Astrocyte (in vitro differentiated cells and primary cell): ENCODE measurements at places on chromosomes 2 and 18.

DNA sequence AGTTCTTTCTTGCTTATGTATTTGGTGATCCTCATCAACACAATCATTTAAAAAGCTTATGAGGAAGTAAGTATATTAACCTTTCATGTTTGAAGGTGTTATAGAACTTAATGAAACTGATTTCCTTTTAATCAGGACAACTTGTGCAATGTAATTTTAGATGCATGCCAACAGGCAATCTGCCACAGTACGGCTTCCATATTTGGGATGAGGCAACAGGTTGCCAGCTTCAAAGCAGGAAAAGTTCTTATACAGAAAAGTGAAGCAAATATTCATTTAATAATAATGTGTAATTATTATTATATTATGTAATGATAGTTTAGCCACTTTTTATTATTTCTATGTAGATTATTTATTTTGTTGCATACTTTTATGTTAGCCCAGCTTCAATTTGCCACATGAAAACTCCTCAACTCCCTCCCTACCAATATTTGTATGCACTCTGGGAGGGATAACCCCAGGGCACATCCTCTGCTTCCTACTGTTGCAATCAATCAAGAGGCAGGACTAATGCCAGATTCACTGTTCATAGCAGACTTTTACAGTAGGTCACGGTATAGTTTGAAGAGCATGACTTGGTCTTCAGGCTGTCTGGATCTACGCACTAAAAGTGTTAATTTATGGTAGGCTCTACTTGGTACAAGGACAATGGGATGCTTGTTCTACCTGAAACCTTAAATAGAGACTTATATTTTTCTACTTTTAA is 277.2 kb downstream of the AGPS start:
- no peaks in the 10 kb centered on the region for H3K27me3 ChIP-seq
- H3K27ac ChIP-seq: no peak overlapping the region
- DNase-seq: no peak
- H3K4me1 ChIP-seq: no peaks in the 10 kb centered on the region

- no peaks in the 10 kb centered on the region for H3K4me1 ChIP-seq
- H3K4me3 ChIP-seq: no peak overlapping the region
- H3K36me3 ChIP-seq: no peaks in the 10 kb centered on the region
- H3K27me3 ChIP-seq: no peaks in the 10 kb centered on the region
- H3K27ac ChIP-seq: no peak overlapping the region
Observed at GRCh38 chr18:43775591-43775990, 498.3 kb upstream of the SYT4 start.

GRCh38 chr2:109208071-109208950 is 79.3 kb downstream of the SH3RF3 start:
- no peak overlapping the region for H3K4me3 ChIP-seq
- peaks cover 11% of the 10 kb centered on the region for H3K27me3 ChIP-seq
- H3K4me1 ChIP-seq: peaks cover 24% of the 10 kb centered on the region
- H3K27ac ChIP-seq: no peak overlapping the region
- DNase-seq: peak; percentile 38

DNA sequence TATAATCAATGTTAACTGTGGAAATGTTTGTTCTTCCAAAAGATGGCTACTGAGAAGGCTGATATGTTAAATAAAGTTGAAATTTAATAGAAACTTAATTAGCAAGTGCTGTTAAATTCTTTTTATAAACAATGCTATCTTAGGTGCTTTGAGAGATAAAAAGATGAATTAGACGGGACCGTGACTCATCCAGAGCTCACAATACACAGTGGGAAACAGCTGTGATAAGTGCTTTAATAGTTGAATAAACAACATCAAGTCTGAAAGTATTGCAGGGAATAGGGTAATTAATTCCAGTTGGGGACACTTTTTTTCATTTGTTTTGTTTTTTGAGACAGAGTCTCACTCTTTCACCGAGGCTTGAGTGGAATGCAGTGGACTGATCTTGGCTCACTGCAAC is 85.5 kb upstream of the DTNA start:
- no peaks in the 10 kb centered on the region for H3K36me3 ChIP-seq
- H3K27ac ChIP-seq: no peak overlapping the region
- peak; percentile 26 for DNase-seq
- no peaks in the 10 kb centered on the region for H3K27me3 ChIP-seq
- no peaks in the 10 kb centered on the region for H3K4me1 ChIP-seq

DNA sequence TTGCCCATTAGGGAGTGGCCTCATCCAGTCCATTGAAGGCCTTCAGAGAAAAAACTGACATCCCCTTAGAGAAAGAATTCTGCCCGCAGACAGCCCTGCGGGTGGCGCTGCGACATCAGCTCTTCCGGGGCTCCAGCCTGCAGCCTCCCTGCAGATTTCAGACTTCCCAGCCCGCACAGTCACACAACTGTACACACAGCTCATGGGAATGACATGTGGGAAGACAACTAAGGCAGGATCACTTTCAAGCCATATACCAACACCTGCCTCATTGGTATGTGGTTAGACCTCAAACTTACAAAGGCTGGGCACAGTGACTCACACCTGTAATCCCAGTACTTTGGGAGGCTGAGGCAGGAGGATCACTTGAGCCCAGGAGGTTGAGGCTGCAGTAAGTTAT is 24.8 kb upstream of the TUBB6 start:
- H3K27ac ChIP-seq: peak overlapping the region; percentile 90
- no peak overlapping the region for H3K4me3 ChIP-seq
- no peaks in the 10 kb centered on the region for H3K36me3 ChIP-seq
- DNase-seq: peak; percentile 69
- peaks cover 55% of the 10 kb centered on the region for H3K4me1 ChIP-seq

DNA sequence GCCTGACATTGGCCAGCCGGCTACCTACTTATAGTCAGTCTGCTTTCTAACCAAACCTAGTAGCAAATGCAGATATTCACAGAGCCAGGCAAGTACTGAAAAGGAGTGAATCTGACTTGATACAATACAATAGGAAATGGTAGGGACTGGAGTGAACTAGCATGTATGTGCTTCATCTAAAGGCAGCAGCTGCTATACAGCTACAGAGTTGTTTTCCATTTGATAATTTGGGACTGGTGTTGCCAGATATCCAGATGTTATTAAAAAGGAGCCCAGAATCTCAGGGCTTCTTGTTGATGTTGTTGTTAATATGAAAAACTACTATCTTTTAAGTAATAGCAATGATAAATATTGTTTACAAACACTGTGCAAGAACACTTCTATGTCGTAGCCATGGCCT is 159.4 kb downstream of the BABAM2 start:
- no peak overlapping the region for H3K27ac ChIP-seq
- H3K4me1 ChIP-seq: peaks cover 17% of the 10 kb centered on the region
- no peak for DNase-seq
- no peaks in the 10 kb centered on the region for H3K36me3 ChIP-seq
- no peak overlapping the region for H3K4me3 ChIP-seq

DNA sequence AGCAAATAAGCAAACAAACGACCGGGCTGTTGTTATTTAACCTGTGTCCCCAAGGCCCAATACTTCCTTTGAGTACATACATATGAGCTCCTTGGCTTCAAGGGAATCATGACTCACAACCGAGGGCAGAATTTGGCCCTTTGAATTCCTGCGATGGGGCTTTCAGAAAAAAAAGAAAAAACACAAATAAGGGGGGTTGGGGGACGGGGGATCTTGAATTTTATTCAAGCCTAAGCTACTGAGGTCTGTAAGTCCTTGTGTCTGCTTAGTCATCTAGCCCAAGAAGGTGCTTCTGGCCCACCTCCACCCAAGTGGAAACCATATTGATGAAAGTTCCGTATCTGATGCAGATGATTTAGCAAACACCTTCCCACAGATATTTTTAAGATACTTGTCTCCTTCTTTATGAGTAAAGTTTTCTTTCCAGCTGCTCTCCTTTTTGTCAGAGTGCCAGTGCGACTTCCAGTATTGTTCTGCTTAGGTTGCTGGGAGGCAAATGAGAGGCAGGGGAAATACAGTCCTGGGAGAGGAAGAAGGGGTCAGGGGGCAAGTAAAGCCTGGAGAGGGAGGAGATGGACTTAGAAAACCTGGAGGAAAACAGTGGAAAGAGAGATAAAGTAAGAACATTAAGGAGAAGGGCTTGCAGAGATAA is 169.6 kb downstream of the ZEB2 start:
- no peaks in the 10 kb centered on the region for H3K27me3 ChIP-seq
- peak overlapping the region; percentile 44 for H3K27ac ChIP-seq

DNA sequence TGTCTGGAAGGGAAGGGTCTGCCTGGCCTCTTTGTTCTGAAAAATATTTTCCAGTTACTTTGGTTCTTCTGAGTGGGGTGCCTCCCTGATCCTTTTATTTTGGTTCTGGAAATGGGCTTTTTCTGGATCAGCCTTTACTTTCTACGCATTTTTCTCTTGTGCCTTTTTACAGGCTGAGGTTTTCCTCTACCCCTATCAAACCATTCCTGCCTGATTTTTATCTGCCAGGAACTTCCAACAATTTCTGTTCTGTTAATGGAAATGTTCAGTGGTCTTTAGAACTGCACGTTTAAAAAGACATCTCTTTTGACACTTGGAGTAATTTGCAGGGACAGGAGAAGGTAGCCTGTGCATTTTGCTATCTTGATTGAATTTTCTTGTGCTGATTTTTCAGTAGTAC is 113.8 kb downstream of the ARHGAP28 start:
- no peak overlapping the region for H3K4me3 ChIP-seq
- H3K27me3 ChIP-seq: no peaks in the 10 kb centered on the region
- no peak for DNase-seq
- H3K4me1 ChIP-seq: no peaks in the 10 kb centered on the region
- H3K36me3 ChIP-seq: no peaks in the 10 kb centered on the region
- H3K27ac ChIP-seq: no peak overlapping the region

GRCh38 chr2:26119521-26119920 is 53.4 kb upstream of the GAREM2 start:
- no peaks in the 10 kb centered on the region for H3K27me3 ChIP-seq
- no peak overlapping the region for H3K4me3 ChIP-seq
- H3K36me3 ChIP-seq: peaks cover 6% of the 10 kb centered on the region

- no peaks in the 10 kb centered on the region for H3K4me1 ChIP-seq
- H3K36me3 ChIP-seq: no peaks in the 10 kb centered on the region
- no peaks in the 10 kb centered on the region for H3K27me3 ChIP-seq
Observed at GRCh38 chr2:119468154-119468955, 36.7 kb downstream of the TMEM37 start.

DNA sequence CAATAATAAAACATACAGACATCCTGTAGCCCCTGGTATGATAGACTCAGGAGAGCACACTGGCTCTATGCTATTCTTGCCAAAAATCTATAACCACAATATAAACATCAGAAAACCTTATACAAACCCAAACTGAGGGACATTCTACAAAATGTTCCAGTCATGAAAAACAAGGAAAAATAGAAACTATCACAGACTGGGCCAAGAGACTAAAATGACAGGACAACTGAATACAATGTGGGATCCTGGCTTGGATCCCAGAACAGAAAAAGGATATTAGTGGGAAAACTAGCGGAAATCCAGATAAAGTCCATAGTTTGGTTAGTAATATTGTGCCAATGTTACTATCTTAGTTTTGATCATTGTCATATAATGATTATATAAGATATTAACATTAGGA is 29.6 kb upstream of the EPAS1 start:
- peak; percentile 32 for DNase-seq
- no peak overlapping the region for H3K4me3 ChIP-seq
- no peak overlapping the region for H3K27ac ChIP-seq
- H3K36me3 ChIP-seq: no peaks in the 10 kb centered on the region

DNA sequence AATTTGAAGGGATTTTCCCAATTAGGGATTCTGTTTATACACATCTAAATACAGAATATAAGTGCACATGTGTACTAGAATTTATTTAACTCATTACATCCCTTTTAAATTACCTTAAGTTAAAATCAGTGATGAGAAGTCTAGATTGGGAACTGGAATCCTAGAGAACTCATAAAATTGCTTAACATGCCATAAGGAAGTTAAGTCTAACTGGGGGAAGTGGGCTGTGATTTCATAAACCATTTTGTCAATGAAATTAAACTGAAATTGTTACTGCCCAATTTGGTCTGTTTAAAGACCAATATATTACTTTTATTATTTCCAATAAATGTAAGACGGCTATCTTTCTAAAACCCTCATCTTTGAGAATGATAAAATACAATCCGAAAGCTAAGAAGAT is 72.3 kb upstream of the CD226 start:
- no peak for DNase-seq
- no peaks in the 10 kb centered on the region for H3K27me3 ChIP-seq
- no peak overlapping the region for H3K4me3 ChIP-seq

DNA sequence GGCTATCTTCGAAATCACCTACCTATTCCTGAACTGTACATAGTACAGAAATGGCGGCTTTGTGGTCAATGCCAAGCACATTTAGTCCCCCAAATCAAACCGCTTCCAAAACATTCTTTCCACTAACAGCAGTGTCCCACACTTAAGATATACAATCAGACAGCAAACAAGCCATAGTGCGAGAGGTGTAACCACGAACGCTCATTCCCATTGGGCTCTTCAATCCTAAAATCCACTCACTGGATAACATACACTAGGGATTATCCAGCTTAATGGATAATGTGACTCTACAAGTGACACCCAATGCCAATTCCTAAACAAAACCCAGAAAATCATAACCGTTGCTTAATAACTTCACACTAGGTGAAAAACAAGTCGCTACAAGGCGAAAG is 2.0 kb downstream of the XPO1 start:
- peaks cover 13% of the 10 kb centered on the region for H3K4me1 ChIP-seq
- no peaks in the 10 kb centered on the region for H3K27me3 ChIP-seq
- peak; percentile 15 for DNase-seq
- peak overlapping the region; percentile 89 for H3K4me3 ChIP-seq

DNA sequence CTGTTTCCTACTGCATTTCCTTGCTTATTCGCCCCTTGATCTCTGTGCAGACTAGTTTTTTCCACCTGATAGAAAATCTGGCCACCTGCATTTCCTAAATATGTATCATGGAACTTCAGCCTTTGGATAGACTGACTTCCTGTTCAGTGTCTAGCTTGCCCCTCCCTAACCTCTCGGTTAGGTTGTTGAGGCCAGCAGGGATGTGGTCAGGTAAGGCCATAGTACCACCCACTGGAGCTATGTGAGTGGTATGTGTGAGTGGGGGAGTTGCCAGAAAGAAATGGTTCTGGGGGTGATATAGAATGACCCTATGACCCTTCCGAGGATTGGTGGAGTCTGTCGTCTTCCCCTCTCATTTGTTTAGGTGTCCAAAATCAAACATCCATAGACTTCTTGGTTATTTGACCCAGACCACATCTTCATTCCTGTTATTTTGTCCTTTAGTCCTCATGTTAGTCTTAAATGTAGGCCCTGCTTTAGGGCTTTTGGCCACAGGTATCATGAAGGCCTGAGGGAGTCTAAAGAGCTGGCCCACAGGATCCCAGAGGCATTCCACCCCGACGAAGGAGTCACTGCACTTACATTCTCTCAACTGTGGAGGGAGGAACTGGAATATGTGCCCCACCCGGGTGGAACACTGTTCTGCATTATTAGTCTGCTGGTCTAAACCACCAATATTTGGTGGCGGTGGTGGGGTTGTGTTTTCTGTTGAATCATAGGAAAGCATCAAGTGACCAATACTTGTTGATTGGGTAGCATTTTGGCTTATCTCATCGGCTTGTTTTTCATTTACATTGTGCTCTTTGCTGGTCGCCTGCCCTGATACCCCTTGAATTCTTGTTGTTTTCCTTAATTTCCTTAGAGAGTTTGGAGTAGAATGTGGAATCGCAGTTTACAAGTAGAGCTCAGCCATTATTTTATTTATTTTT is 21.9 kb downstream of the CAB39 start:
- H3K27me3 ChIP-seq: no peaks in the 10 kb centered on the region
- H3K4me1 ChIP-seq: peaks cover 7% of the 10 kb centered on the region
- H3K36me3 ChIP-seq: peaks cover 4% of the 10 kb centered on the region
- no peak overlapping the region for H3K27ac ChIP-seq
